ENCODE measurements at places on chromosomes 4 and X.

DNA sequence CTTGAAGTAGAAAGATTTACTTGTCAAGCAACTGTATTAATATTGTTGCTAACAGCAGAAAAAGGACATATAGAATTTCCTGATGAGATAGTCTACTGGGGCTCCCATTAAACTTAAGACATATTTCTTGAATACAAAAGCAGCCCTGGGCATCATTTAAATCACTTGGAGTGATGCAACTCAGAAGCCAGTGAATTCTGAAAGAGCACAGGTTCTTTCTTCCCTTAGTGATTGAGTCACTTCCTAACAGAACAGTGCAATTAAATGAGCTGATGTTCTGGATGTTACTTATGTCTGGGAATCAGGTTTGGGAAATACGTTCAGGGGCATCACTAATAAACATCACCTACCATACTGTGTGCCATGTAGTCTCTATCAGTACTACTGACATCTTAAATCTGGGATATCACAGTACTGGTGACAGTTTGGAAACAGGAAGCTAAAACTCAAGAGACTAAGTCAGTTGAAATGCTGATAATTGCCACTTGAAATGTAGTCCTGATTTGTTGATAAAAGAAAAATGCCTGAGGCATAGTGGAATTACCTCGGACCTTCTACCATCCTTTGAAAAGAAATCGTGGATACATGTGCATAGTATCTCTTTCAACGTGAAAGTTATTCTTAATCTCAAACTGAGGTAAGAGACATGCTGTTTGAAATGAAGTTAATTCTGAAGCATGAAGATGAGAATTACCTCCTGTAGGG lies 249.2 kb upstream of the GPRIN3 start:
- DNase-seq: no peak

DNA sequence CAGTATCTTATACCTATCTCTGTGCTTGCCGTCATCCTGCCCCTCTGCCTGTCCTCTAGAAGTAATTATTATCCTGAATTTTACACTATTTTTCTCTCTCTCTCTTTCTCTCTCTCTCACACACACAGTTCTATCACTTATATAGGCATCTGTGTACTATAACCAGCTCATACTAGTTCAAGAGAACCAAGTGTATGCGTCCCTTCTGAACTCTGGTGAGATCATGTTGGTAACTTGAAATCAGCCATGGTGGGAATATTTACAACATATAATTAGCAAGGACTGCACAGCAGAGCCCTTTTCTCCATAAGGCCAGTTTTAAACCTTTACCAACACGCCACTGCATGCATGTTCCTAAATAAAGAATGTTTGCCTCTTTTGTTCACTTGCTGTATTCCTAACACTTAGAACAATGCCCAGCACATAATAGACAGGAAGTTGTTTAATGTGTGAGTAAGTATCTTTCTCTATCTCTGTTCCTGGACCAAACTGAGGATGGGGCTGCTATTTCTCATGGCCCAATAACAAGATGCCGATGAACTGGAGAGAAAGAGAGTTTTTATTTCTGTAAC lies 51.1 kb upstream of the IL21 start:
- DNase-seq: no peak

DNA sequence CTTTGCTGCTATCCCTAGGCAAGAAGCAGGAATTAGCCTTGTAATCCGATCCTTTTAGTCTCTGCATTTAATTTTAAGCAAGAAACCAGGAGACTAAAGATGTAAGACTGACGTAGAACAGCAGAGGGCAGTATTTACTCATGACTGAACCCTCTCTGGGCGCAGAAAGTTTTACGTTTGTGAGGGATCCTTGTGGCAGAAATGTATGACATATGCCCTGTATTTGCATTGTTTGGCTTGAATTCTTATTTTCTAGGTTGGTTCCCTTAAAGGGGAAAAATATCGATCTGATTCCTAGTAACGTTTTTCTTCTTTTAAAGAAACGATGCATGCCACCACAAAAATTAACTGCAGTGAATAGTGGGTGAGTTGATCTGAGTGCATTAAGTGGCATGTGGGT lies 1.3 kb upstream of the FAT4 start:
- peak; percentile 69 for DNase-seq

- DNase-seq: no peak
Measured at GRCh38 chr4:15809058-15809457, 30.9 kb downstream of the CD38 start.

DNA sequence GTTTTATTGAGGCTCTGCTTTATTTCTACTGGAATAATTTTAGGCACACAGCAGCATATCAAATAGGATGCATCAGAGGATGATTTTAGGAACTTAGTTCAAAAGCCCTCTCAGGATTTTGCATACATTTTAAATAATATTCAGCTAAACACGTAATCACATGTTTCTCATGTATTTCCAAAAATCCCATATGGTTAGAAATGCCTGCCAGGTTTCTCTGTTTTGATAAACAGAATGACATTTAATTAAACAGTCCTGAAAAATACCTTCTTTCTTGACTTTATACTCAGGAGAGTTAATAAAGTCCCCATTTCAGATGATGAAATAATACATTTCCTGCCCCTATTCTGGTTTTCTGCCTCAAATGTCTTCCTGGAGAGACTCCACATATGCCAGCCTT lies 86.5 kb upstream of the AMELX start:
- no peak for DNase-seq

- DNase-seq: no peak
Measured at GRCh38 chrX:27445438-27445837, 17.7 kb downstream of the PPP4R3C start.

GRCh38 chrX:36534900-36535299 lies 473.3 kb upstream of the FAM47C start:
- DNase-seq: no peak

GRCh38 chr4:148651991-148652390 lies 209.8 kb upstream of the NR3C2 start:
- no peak for DNase-seq

- peak; percentile 68 for DNase-seq
Measured at GRCh38 chr4:83644677-83645659, 109.1 kb downstream of the GPAT3 start.

- DNase-seq: peak; percentile 45
Measured at GRCh38 chr4:20252656-20253282, 1.1 kb downstream of the SLIT2 start.

GRCh38 chr4:33998291-33998690 lies 2246.0 kb downstream of the ARAP2 start:
- DNase-seq: no peak

DNA sequence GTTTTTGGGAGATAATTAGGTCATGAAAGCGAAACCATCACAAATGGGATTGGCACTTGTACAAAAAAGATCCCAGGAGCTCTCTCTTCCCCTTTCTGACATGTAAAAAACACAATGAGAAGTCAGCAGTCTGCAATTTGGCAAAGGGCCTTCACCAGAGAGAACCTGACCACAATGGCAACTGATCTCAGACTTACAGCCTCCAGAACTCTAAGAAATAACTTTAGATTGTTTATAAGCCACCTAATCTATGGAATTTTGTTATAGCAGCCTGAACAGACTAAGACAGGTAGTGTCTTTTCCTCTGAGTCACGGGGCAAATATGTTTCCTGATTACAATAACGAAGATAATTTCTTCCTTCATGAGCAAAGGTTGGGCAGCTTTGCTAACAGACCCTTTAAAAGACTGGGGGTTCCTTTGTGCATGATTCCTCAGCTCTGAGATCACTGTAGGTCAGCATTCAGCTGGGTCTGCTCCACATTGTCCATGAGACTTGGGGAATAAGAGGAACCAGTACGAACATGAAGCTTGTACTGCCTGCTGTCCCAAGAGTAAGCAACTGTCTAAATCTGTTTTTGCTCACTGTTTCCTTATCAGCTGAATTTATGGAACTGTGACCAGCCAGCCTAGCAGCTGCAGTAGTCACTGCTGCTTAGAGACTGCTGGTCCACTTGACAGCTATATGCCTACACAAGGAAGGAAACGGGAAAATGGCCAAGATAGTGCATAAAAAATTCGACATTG lies 191.6 kb downstream of the ANAPC10 start:
- DNase-seq: no peak

- no peak for DNase-seq
Measured at GRCh38 chr4:143586080-143586479, 72.6 kb downstream of the SMARCA5 start.

GRCh38 chr4:174038481-174038880 lies 245.0 kb downstream of the FBXO8 start:
- DNase-seq: no peak

- no peak for DNase-seq
Measured at GRCh38 chr4:185488650-185489049, 17.1 kb upstream of the CCDC110 start.

DNA sequence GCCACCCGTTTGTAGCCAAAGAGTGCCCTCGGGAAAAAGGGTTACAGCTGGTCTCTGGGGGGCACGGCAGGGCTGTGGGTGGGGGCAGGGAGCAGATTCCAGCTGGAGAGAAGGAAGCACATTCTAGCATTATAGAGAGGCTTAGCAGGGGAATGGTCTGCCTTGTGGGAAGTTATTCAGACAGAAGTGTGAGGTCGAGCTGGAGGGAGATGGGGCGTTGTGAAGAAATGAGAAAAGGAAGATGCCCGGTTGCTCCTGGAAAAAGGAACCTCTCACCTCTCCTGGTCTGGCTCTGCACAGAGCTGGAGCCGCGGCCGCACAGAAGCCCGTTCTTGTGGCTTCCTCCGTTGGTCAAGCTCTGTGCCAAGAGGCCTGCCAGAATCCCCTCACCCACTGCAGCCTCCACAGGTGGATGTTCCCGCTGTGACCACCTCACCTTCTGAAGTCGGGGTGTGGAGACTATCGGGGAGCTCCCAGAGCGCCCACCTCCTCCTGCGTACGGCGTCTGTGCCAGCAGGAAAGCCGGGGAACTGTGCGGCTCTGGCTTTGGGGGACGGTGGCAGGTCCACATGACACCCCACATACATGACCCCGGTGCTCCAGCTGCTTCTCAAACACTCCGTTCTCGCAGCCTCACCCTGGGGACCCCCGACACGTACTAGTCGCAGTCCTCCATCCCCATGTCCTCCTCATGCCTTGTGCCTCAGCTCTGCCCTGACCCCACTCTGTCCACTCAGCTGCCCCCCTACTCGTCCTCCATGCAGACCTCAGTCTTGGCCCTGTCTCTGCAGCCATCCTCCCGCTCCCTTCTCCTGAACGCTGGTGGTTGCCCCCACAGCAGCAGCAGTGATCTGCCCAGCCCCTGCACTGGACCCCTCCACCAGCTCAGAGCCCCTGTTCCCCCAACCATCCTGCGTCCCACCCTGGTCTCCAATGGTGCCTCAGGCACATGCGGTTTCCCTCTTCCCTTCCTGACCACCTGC lies 52.2 kb upstream of the HGFAC start:
- DNase-seq: no peak

GRCh38 chrX:38954520-38954919 lies 153.3 kb downstream of the MID1IP1 start:
- DNase-seq: no peak

GRCh38 chr4:47017494-47017893 lies 13.9 kb upstream of the GABRB1 start:
- no peak for DNase-seq

DNA sequence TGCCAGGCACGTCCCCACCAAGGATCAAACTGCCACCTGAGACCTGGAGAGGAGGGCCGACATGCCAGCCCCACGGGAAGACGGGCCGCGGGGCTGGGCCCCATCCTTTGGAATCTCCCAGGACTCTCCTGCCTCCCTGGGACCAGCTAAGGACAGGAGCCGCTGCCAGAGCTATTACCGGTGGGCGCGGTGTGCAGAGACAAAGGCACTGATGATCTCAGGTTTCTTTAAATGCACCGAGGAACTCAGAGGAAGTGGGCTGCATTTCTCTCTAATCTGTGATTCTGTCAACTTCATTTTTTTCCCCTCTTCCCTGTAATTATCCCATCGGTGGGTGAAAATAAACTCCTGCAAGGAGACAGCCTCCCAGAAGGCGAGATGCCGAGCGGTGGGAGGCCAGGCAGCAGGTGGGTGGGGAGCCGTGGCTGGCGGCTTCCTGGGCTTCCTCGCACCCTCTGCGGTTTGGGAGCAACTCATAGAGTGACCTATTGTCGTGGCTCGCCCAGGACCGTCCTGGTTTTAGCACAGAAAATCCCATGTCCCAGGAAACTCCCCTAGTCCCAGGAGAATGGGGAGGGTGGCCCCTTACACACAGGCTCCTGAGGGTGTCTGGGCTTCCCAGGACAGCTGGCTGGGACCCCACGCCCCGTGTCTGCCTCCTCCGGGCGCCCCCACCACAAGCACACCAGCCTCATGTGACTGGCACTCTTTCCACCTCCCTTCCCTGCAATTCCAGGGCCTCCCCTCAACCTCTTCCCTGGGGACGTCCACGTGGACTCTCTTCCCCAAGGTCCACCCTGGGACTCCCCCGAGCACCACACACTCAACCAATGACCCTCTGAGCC lies 62.3 kb upstream of the ADRA2C start:
- no peak for DNase-seq
